Breast epithelium (tissue), 4 donors: ENCODE measurements at places on chromosomes 5 and 9.

DNA sequence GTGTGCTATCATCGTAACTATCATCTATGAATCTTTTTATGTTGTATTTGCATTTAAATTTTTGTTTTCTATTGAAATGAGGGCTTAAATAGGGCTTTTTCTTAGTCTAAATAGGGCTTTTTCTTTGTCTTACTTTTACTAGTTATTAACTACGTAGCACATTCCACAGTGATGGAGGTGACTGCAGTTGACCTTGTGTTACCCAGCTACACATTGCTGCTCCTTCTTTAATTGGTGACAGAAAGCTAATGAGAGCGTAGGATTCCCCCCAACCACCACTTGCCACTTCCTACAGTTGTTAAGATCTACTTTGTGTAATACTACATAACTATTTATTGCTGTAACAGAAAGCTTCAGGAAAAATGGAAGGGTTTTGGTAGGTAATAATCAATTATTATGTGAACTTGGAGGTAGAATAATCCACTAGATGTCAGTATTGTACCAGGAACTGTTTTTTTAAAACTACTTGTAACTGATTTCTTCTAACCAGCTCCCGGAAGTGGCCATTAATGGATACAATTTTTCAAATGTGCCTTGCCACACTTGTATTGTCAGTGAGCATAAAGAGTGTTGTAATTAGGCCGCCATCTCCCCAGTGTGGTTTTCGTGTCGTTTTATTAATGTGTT, 18.0 kb downstream of the MTRR start:
- no peak for DNase-seq

GRCh38 chr9:134945509-134946275, 28.0 kb upstream of the FCN1 start:
- DNase-seq, result no peak

DNA sequence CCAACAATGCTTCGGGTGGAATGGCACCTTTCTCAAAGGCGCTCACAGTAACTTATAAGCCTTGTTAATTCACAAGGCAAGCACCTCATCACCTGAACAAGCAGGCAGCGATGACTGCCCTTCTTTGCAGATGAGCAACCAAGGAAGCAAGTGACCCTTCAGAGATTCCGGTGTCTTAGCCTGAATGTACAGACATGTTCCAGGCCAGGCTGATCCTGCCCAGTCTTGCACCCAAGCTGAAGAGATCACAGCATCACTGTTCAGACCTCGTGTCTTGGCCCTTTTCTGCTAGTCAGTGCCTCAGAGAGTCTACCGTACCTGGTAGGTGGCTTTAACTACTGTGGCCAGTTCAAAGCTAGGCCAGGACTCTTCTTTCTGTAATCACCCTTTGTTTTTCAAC, 94.7 kb upstream of the ERCC6L2 start:
- no peak for DNase-seq

DNA sequence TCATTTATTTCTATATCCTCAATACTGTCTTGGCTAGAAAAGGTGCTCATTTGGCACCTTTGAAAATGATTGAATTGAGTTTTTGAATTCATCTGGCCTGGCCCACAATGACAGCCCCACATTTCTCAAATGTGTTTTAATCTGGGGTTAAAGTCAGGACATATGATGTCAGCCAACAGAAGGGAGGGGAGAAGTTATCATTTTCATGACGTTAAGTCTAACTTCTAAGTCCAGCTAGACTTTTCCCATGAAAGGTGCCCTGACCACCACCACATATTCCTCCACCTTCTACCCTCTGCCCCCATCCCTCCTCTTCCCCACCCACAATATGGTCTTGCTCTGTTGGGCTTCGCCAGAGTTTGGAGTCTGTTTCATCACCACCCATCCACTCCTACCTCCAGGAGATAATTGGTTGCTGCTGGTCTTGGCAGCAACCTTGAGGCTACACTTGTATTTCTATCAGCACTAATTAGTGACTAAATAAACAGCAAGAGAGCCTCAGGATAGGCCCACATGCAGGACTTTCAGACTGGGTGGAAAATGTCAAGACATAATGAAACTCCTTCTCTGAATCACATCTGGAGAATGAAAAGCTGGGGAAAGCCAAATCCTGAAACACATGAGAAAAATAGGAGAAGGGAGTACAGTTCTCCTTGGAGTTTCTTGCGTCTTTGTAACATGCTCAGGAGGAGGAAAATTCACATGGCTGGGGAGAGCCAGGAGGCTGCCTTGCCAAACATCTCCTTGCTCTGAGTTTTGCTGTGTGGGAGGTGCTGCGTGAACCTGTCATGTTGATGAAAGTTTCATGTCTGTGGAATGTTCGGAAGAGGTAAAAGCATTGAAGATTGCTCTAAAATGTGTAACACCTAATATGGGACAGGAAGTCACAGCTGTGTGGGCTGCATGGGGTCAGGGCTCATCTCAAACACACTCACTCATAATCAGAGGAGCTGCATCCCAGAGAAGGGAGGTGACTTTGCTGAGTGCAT, 544.7 kb upstream of the KLF4 start:
- no peak for DNase-seq

DNA sequence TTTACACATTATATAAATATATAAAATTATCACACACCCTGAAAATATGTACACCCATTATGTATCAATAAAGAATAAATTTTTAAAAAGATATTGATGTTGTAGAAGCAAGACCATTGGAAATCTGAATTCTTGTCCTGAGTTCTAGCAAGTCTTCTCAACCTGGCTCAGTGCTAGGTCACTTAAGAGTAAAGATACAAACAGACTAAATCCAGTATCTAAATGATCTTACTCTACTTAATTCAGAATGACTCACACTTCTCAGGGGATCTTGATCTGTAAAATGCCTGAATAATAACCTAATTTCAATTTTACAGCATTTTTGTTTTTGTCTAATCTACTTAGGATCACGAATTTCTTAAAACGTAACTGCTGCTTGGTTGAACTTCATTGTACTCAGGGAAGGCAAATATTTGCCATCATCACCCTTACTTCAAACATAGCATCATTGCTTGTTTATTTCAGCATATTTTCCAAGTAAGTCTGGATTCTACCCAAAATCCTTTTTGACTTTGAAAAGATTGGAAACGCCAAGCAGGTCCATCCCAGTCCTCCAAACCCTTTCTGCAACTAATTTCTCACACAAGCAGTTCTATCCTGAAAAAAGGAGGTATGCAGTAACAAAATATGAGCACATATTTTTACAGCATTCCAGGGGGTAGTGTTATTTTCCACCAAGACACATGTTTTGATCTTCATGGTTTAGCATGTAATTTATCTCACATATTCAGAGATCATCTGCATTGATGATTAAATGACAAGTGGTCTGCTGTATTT, 582.6 kb downstream of the PSAT1 start:
- no peak for DNase-seq

DNA sequence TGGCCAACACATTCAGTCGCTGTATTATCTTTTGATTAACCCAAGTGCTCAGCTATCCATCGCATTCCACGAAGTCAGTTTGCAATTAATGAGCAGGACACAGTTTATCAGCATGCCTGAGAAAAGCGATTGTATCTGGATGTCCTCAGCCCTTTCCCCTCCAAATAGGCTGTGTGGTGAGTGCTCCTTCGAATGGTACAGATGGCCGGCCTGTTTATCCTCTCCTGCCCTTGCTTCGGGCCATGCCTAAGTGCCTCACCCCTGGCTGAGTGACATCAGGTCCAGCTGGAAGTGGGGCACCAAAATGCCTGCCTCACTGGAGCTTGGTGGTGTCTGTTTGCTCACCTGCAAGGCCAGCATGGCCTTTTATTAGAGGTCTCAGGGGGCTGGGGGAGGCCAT, 317.3 kb downstream of the GADD45G start:
- DNase-seq, result no peak

DNA sequence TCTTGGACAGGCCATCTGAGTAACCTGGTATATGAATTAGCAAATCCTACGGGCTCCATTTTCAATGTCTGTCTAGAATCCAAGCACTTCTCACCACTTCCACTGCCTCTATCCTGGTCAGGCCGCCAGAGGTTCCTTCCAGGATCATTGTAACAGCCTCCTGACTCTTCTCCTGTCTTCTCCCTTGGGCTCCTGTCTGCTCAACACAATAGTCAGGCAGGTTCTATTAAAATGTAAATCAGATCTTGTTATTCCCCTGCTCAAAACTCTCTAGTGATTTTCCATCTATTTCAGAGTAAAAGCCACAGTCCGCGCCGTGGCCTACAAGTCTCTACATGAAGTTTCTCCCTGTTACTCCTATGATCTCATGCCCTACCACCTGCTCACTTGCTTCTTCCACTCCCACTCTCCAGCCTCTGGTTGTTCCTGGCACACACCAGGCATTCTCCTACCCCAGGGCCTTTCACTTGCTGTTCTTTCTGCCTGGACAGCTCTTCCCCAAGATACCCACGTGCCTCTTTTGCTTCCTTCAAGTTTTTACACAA, 21.7 kb downstream of the ZNF366 start:
- DNase-seq, result no peak

DNA sequence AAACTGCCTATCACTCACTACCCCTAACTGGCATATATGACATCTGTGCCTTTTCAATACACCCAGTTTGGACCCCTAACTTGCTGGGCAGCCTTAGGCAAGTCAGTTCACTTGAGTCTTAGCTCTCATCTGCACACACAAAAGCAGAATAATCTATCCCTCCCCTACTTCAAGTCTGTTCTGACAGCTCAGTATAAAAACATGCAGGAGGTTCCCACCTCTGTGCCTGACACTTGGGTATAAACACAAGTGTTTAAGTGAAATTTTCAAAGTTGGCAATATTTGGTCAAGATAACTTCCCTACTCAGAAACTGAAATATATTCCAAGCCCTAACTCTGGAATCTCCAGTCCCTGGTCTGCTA, 12.6 kb downstream of the HNRNPH1 start:
- no peak for DNase-seq

DNA sequence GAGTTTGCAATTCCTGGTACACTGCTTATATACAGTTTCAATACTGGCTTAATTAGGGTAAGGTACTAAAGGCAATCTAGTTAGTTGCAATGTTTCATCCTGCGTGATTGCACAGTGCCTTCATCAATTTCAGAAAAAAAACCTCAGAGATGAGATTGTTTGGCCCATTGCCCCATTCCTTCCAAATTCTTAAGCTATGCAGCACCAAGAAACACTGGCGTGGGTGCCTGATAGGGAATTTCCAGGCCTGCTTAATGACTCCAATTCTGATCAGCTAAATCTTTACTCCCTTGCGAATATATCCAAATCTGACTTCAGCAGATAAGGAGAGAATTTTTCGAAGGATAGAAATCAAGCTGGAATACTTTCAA, 35.9 kb upstream of the GAS1 start:
- no peak for DNase-seq

DNA sequence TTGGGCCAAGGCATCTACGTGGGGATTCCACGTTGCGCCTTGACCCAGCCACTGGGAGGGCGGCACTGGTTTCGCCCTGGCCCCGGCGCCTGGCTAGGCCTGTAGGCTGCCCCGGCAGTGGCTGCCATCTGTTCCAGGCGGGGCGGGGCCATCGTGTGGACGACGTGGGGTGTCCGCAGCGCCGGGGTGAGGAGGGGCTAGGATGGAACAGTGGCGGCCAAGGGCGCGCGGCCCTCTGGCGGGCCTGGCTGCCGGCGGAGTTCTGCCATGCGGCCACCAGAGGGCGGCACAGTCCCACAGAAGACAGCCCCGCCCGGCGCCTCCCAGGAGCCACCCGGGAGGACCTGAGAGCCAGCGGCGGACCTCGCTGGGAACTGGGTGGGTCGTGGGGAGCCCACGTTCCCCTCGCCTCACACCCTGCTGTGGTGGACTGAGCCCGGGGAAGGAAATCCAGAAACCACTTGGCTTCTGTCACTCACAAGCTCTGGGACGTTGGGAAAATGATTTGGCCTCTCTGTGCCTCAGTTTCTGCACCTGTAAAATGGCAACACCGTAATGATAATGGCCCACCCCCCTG, 22.6 kb upstream of the RAPGEF1 start:
- DNase-seq, result peak; percentile 77
